ENCODE measurements at places on chromosomes 1 and 21.

- DNase-seq: no peak
Measured at GRCh38 chr1:154859151-154859785, 10.8 kb downstream of the KCNN3 start.

DNA sequence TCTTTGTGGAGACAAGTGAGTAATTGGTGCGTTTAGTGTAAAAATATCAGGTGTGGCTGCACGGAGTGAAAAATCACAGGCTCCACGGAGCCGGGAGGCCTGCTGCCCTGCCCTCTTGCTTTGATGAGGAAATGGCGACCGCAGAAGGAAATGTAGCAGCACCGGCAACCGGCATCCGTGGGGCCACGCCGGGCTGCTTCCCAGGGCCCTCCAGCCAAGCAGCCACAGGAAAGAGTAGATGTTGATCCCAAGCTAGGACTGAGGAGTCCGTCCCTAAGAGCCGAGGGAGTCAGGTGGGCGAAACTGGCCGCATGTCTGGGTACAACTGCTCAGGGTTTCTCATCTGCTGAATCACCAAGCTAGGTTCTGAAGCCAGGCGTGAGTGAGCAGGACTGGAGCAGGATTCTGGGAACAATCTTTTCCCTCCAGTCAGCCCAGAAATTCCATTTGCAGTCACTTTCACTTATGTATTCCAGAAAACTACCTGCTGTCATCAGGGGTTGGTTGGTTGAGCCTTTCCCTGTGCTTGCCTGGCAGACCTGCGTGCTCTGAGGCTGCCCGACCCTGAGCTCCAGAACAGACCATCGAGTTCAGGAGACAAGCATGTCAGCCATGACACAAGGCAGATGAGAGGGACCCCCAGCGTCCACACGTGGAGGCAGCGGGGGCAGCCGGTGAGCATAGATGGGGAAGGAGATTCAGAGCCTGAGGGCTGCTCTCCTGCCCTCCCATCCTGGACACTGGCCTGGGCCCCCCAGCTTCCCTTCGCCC, 5.8 kb upstream of the ITGB2 start:
- DNase-seq: no peak

DNA sequence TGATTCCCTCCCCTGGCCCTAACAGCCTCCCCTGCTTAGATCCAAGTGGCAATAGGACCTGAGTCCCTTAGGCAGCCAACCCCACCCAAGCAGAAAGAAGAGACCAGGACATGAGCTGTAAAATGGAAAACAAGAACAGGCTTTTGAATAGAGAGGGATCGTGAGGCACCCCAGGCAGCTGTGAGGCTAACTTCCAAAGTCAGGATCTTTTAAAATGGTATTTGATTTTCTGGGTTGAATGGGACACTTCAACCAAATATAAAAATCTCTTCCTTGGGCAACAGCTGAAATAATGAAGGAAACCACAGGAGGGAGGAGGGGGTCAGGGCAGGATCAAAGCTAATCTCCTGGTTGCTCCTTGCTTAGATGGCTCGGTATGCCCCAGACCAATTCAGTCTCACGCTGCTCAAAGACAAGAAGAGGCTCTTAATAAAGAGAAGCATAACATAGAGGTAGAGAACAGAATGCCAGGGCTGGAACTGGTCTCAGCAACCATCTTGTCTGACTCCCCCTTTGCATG, 28.6 kb upstream of the AVPR1B start:
- no peak for DNase-seq

DNA sequence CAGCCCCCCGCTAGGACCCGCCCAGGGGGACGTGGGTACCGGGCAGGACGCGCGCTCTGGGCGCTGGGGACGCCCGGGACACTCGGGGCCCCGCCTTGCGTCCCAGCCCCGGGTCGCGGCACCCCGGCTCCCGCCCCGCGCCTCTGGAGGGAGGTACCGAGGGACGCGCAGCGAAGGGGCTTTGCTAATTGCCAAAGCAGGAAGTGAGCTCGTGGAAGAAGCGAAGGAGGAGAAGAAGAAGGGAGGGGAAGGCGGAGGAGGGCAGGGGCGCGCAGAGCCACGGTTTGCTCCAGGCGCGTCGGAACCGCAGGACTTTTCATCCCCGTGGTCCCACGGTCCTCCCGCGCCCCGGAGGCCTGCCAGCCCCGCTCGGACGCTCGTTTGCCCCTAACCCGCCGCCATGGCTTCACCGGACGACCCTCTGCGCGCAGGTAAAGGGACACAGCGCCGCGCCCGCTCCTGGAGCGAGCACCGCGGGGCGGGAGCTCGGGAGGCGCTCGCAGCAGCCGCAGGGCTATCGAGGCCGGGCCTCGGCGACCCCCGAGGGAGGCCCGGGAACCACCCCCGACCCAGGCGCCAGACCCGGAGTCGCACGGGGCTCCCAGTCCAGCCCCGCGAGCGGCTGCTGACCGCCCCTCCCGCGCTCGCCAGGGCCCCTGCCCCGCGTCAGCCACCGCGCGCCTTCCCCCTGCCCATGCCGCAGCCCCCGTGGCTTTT, 1.3 kb downstream of the EDARADD start:
- DNase-seq: peak; percentile 31

GRCh38 chr1:214264196-214264595, 16.8 kb upstream of the SMYD2 start:
- DNase-seq: no peak

GRCh38 chr1:966135-966703, at the start of gene PLEKHN1:
Gene PLEKHN1 (plus strand): TSS chr1:966482. CDS start chr1:966532, 50 bp downstream.
- no peak for DNase-seq

- no peak for DNase-seq
Measured at GRCh38 chr1:15523104-15524020, 653 bp downstream of the CASP9 start.

DNA sequence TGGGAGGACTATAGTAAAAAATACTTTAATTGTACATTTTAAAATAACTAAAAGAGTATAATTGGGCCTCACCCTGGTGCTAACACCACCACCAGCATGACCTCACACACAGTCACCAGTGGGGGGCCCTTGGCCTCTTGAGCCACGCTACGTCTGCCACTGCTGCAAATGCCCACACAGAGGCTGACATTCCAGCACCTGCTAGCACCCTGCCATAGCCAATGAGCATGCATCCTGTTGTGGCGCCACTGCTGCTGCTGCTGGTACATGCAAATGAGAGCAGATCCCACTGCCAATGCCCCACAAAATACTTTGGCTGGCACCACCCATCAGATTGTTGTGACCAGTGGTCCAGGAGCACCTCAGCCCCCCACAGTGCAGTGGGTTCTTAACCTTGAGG, 31.5 kb upstream of the TNR start:
- no peak for DNase-seq

DNA sequence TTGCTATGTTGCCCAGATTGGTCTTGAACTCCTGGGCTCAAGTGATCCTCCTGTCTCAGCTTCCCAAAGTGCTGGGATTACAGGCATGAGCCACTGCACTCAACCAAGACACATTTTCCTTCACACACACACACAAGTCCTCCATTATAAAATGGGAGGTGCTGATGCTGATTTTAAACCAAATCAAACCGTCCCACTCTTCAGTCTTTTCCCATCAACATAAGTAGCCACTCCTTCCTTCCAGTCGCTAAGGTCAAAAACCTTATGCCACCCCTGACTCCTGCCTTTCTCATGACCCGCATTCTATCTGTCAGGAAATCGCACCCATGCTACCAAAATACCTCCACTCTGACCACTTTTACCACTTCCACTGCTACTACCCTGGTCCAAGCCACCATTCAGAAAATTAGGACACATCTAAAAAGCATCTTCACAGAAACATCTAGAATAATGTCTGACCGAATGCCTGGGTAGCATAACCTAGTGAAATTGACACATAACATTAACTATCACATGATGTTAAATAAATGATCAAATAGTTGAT, 28.0 kb upstream of the IFNGR2 start:
- DNase-seq: no peak

DNA sequence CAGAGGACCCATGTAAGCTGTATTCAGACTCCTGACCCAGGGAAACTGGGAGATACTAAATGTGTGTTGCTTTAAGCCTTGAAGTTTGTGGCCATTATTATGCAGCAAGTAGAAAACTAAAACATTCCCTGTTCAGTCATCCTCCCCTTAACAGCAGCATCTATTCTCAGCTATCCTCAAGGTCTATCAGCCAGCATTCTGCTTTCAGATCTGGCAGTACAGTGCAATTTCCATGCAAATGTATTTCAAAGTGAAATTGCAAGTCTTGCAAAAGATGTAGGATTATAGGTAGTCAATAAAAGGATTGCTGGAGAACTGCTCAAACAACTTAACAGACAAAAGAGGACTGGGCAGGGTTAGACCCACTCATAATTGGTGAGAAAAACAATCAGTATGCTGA, 111.3 kb downstream of the NOS1AP start:
- no peak for DNase-seq

DNA sequence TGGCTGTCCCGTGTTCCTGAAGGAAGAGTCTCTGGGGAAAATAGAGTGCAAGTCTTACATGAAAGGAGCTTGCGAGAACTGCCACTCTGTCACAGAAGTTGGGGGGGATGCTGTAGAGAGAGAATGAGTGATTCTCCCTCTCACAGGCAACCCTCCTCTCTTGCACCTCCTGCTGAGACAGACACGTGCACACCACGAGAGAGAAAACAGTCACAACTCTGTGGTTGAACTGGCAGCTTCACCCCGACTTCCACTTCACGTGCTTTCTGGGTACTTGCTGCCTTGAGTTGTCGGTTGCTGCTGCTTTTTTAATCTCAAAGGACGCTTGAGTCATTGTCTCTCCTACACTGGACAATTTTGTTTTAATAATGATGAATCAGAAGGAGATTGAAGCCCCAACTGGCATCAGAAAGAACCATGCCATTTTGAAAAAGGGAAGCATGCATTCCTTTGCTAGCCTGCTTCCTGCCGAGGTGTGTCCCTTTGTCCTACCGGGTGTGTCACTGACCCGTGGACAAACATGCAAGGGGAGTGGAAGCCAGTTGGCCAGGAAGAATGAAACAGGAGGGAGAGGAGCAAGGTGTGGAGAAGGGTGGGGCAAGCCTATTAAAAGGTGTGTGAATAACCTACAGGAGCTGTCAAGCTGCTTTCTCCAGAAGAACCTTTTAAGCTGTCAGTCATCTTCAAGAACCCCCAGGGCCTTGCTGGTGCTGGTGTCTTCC, 164.2 kb downstream of the CACNA1E start:
- no peak for DNase-seq

DNA sequence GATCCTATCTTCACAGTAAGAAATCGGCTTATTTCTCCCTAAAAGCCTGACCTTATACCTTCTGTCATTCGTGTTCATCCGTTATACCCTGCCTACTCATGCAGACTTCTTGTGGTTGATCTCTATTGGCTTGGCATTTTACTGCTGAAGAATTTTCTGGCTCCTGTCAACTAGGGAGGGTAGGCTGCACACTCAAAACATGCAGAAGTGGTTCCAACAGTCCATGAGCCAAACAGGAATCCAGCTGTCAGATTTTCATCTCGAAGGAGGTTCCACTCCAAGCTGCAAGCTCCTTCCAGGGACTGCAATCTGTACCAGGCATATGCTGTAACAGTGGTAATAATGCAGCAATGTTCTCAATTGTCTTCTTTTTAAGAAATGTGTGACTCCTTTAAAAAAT, 10.1 kb downstream of the DNAJC11 start:
- no peak for DNase-seq

GRCh38 chr1:232899268-232899667, 51.1 kb upstream of the NTPCR start:
- no peak for DNase-seq

DNA sequence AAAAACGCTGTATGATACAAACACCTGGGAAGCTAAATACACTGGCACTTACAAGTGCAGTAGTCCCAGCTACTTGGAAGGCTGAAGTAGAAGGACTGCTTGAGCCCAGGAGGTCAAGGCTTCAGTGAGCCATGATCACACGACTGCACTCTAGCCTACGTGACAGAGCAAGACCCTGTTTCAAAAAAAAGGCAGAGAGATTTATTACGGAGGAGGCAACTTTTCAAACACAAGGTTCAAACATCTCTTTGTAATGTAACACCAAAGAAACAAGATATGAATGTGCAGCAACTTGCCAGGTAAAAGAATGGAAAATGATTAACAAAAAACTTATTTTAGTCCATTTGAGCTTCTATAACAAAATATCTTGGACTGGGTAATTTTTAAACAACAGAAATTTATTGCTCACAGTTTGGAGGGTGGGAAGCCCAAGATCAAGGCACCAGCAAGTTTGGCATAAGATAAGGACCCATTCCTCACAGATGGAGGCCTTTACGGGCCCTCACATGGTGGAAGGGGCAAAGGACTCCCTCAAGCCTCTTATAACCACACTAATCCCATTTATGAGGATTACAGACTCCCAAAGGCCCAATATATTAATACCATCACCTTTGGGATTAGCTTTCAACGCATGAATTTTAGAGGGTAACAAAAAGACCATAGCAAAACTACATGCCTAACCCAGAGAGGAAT, 73.3 kb downstream of the EVI5 start:
- DNase-seq: no peak

GRCh38 chr1:13830616-13831280, 130.8 kb downstream of the PRDM2 start:
- DNase-seq: no peak

DNA sequence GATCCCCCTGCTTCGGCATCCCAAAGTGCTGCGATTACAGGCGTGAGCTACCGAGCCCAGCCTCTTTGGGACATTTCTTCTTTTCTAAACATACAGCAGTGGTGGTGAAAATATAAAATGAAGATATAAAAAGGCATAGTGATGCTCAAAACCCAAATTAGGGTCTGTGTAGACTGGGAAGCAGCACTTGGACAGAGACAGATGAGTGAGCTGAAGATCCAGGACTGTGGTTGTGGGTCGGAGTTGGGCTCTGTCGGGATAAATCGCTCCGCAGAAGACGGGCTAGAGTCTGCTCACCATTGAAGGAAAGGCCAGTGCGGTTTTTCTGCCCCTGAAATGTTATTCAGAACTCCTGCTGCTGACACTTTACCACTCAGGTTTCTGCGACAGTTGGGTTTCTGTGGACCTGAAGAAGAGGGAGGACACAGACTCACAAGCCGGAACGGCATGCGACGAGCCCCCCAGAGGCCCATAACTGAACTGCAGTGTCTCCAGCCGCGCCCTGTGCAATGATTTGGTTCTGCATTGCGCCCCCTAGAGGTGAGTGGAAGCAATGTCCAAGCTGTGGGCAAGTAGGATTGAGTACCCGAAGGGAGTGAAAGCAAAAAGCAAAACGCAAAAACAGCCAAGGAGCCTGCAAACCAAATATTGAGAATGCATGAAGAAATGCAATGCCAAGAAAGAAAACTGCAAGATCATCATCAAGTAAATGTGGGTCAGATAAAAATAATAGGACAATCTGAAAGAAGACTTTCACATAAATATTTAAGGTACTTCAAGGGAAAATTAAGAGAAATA, 66.6 kb downstream of the GABPA start:
- peak; percentile 30 for DNase-seq

Data from breast epithelium (tissue), 4 donors.